ENCODE measurements at places on chromosomes 7 and 10.

GRCh38 chr7:5421714-5422395 is 1.8 kb downstream of the TNRC18 start:
- no peak for DNase-seq

GRCh38 chr7:365593-365992 is 75.6 kb downstream of the FOXL3 start:
- no peak for DNase-seq

DNA sequence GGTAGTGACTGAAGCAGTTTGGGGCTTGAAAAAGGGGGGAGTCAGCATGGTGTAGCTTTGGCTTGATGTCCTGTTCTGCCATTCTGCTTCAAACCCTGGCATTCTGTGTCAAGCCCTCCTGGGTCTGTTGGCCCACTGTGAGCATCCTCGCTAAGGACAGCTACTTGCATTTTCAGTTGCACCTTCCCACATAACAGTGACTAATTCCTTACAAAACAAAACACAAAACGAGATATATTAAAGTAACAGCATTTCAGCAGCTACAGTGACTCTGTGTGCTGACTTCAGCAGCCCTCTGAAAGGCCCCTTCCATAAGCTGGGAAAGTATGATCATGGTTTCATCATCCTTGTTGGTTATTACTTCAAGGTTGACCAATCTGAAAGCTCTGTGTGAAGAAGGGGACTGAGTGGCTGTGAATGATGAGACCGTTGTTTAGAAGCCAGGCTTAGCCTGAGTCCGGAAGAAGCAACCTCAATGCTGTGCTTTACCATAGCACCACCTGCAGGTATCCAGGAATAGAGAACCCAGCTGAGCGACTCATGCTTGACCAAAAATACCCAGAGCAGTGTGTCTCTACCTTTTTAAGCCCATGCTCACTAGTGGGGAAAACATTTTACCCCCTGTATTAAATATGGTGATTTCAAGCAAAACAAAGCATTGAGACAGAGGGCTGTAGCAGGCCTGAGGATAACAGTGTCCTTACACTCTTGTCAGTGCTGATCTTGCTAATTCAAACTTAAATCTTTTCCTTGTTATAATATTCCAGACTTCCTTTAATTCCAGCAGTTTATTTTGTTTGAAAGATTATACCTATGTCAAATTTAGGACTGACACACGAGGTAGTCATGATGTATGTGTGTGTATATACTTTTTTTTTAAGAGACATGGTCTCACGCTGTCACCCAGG is 42.6 kb upstream of the CC2D2B start:
- DNase-seq = peak; percentile 58

DNA sequence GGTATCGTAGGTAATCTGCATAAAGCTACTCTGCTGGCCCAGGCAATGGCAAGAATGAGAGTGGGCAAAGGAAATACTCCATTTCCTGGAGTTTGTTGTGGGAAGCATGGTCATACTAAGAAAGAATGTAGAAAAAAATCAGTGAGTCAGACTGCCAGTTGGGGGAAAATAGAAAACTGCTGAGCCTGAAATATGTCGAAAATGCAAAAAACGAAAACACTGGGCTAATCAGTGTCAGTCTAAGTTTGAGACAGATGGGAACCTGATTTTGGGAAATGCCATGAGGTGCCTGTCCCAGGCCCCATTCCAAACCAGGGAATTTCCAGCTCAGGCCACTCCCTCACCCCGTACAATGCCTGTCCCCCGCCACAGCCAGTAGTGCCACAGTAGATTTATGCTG is 150.0 kb downstream of the ZNF33B start:
- DNase-seq = no peak

- DNase-seq = no peak
Measured at GRCh38 chr7:127895814-127896280, 135.4 kb downstream of the LRRC4 start.

DNA sequence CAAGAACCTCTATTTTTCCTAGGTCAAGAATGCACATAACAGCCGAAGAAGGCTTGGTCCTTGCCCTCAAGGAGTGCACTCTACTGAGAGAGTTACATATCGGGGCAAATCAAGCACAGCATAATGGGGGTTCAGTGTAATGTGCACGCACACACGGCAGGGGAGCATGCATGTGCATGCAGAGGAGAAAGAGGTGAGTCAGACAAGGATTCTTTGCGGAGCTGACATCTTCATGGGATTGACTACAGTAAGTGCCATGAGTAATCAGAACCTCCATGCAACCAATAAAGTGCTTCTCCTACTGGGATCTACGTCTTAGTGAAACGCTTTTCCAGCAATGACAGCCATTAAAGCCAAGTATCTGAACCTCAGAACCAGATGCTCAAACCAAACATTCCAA is 123.6 kb downstream of the RNF216 start:
- DNase-seq = no peak

DNA sequence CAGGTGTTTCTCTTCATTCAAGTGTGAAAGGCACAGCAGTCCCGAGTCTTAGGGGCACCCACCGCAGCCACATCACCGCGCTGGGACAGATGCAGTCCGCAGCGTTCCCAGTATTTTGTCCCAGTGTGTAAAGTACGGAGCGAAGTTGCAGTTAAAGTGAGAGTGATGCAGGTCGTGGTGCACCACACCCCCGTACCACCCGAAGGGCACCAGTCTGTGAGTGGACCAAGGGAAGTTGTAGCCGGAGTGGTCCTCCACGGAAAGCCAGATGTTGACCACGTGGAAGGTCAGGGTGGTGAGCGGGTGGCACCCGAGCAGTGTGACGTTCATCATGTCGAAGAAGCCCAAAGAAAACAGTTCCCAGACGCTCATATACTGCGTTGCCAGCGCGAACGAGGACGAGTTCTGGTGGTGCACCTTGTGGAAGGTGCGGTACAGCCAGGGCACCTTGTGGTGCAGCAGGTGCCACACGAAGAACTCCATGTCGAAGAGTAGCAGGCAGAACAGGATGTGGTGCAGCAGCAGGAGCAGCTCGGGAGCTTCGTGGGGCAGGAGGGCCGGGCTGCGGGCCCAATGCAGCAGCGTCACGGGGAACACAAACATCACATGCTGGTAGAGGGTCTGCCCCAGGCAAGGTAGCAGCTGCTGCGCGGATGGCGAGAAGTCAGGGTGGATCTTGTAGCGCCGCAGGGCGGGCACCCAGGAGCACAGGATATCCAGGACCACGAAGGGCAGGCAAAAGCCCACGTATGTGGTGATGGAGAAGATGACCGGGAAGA is 526 bp downstream of the CH25H start:
- peak; percentile 23 for DNase-seq

- no peak for DNase-seq
Measured at GRCh38 chr10:22230158-22230833, 12.5 kb upstream of the EBLN1 start.

- DNase-seq = no peak
Measured at GRCh38 chr7:137728426-137728825, 118.3 kb downstream of the DGKI start.

- no peak for DNase-seq
Measured at GRCh38 chr7:99563650-99564049, 5.2 kb downstream of the ZNF655 start.

DNA sequence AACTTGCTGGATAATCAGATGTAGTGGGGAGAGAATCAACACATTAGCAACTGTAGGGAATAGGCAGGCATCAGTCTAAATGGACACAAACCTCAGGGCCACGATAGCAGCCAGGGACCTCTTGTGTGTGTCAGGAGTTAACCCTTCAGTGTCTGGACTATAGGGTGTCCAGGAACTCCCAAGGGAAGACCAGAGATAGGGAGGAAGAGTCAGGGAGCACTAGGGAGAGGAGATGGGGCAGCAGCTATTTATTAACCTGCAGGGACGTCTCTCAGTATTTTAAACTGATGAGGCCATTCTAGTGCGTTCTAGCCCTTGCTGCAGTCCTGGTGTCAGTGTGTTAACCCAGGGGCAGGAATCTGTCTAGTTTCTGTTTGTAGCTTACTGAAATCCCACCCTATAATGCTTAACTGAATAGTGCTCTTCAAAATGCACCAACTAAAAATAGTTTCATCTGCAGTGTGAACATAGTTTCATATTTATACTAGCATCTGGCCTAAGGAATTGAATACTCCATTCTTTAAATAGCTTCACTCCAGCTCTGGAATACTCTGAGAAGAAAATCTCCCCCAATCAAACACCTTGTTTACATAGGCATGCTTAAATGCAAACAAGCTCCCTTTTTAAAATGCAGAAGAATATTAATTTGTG is 62.7 kb downstream of the ARID5B start:
- no peak for DNase-seq

DNA sequence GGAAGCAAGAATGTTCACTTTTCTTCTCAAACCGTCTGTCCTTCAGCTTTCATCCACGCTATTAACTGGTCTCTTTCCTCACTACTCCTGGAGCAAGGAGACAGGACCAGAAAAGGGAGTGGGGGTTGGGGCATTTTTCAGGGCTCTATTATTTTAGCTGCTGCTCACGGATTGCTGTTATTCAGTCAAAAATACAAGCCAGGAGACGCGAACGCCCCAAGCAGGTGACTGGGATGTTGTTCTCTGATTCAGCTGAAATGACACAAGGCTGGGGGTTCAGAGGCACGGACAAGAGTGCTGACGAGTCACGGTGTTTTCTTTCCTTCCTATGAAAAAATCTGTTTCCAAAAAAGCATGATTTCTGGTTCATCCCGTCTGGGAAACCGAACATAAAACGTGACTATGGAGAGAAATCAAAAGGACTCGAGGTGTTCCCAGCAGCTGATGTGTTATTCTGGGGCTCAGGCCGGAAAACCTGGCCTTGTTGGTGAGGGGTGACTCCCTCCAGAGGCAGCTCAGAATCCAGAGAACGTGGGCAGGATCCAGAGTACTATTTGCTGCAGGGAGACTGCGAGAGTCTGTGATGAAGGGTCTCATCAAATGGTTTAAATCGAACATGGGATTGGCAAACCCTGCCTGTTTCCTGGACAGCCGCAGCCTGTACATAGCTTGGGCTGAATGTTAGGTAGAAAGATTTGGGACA is 3.5 kb upstream of the INHBA start:
- no peak for DNase-seq

DNA sequence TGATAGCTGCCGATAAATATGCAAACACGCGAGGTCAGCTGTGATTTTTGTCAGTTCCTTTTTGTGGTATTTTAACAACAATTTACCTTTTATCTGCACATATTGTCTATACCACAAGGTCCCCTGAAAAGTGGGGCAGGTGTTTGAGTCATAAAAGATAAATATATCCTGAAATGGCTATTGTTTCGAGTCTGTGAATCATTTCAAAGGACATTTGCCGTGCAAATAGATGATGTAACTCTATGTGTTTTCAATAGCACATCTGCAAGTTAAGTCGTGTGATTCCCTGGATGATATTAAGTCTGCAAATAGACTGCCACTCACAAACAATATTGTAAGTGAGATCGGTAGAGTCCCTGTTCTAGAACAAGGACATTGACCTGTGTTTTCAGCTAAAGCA is 193.0 kb upstream of the PITRM1 start:
- peak; percentile 33 for DNase-seq

DNA sequence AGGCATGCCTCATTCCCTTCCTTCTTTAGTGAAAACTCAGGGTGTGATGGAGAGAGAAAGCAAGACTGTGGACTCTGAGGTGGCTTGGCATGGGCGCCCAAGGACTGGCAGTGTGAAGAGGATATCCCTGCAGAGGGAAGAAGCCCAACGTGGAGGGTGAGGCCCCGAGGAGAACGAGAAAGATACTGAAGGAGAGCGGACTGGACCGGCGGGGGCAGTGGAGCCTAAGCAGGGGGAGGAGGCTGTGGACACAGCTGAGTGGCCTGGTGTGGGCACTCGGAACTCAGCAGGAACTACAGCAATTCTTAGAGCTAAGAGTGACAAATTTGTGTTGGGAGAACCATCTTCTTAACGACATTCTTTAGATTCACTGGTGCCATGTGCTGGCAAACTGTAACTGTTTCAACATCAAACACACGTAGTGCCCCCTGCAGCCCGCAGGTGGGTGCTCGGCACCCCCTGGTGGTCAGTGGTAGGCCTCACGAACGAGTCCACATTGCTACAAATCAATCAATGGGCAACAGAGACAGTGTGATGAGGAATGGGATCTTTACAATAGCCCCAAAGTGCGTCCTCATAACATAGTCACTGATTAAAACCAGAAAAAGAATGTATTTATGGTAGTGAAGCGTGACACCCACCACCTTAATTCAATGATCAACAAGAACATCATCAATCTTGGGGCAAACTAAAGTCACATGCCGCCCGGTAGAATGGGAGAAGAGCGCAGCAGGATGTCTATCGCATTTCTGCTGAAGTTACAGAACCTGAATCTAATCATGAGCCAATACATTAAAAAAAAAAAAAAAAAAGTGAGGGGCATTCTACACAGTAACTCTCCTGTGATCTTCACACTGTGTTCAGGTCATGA is 2.0 kb upstream of the SFTPA1 start:
- DNase-seq = peak; percentile 58

Measured in T47D (cell line).